Posterior cingulate gyrus (tissue), 11 donors: ENCODE measurements at places on chromosomes 3 and 15.

DNA sequence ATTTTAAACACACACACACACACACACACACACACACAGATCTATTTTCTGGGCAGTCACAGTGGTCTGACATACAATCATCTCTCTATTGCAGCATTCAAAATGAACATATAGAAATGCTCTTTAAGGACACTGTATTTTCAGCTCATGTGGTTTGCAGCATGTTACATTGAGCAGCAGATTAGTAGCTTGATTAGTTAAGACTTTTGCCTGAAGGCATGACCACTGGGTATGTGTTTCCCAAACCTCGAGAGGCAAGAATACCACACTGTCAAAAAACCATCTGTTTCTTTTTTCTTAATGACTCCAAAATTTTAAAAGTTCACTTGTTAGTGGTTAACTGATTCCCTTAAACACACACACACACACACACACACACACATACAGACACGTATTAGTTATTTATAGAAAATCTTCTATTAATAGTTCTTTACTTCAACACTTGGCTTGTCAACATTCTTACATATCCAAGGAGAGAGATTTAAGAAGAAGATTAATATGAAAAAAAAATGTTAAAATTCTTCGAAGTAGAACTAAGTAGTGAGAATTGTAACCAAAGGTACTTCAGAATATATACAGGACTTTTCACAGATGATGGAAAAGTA is 518.2 kb downstream of the CADM2 start:
- DNase-seq = no peak

DNA sequence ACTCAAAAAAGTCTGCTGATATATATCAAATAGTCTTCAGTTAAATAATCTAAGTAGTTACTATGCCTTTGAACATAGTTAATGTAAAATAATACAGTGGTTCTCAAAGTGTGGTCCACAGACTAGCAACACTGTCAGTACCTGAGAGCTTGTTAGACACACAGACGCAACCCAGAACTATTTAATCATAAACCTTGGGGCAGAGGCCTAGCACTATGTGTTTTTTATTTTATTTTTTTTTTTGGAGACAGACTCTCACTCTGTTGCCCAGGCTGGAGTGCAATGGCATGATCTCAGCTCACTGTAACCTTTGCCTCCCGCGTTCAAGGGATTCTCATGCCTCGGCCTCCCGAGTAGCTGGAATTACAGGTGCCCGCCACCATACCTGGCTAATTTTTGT is 34.7 kb downstream of the GRAMD1C start:
- DNase-seq = no peak

- no peak for DNase-seq
Measured at GRCh38 chr3:47018269-47018611, 38.8 kb downstream of the NBEAL2 start.

DNA sequence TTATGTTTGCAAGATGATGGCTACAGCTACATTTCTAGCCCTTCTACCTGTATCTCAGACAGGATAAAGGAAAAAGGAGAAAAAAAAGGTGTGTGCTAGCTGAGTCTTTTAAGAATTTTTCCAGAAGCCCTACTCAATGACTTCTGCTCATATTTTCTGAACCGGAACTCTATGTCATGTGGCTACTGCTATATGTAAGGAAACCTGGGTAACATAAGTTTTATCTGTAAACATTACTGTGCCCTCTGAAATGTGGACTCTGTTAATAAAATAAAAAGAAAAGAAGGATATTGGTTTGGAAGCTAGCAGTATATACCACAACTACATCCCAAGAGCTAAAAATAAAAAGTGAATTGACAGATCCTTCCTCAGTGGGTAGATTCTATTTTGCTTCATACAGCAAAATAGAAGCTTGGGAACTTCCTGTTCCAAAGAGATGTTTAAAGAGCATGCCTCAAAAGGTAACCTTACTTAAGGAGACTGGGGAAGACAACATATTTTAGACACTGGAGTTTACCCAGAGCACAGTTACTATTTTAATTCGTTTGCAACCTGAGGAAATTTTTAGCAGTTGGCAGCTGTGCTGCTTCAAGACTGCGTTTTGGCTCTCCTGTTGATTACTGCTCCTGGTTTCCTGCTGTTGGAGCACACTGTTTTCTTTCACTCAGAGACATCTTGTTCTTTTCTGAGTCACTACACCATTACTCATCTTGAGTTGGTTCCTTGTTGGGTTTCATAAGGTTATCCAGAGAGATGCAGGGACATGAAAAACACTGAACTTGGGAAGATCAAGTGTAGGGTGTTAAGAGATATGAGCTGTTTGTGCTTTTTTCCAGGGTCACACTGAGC is 280.7 kb downstream of the NFKBIZ start:
- peak; percentile 13 for DNase-seq

DNA sequence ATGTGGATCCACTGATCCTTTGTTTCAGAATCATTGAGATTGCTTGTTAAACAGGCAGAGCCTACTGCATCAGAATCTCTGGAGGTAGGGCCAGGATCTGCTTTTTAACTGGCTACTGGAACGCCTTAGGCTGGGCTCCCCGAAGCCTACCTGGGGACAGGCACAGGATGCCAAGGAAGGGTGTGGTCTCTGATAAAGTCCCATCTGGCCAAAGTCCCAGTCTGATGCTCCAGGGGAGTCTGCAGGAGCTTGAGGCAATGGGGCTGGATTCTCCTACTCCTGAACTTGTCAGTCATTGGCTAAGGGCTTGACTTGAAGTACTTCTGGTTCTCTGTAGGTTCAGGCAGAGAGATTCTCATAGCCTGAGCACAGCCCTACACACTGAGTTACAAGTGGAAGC is 22.4 kb upstream of the CCK start:
- no peak for DNase-seq

- no peak for DNase-seq
Measured at GRCh38 chr15:71747128-71748083, 62.9 kb upstream of the NR2E3 start.

DNA sequence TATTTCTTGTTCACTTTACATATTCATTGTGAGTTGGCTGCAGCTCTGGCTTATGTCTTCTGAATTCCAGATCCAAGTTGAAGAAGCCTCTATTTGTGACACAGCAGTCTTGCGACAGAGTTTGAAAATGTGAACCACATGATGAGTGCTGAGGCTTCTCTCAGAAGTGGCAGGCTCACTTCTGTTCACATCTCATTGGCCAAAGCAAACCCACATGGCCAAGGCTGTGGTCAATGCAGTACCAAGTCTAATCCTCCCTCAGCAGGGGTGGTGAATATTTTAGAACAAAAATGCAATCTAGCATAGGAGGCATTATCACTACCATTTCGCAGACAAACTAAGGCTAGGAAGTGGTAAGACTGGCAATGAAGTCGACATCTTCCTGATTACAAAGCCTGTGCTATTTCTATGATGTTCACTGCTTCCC is 45.2 kb downstream of the CDCP1 start:
- DNase-seq = no peak

GRCh38 chr3:15795651-15796308 is 2.0 kb downstream of the ANKRD28 start:
- no peak for DNase-seq

- peak; percentile 77 for DNase-seq
Measured at GRCh38 chr15:80480909-80481308, 76.7 kb downstream of the ARNT2 start.

DNA sequence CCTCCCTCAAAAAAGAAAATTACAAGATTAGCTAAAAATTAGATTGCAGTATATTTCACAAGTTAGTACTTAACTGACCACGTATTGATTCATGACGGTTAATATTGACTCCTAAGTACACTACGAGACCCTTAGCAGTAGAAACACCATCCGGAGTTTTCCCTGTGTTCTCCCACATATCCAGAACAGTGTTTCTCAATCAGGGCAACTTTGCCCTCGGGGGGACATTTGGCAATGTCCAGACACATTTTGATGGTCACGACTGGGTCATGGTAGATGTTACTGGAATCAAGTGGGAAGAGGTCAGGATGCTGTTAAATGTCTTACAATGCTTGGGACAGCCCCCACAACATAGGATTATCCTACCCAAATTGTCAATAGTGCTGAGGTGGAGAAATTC is 40.7 kb upstream of the LIPC start:
- DNase-seq = no peak

GRCh38 chr3:71672340-71672739 is 52.9 kb downstream of the EIF4E3 start:
- no peak for DNase-seq

DNA sequence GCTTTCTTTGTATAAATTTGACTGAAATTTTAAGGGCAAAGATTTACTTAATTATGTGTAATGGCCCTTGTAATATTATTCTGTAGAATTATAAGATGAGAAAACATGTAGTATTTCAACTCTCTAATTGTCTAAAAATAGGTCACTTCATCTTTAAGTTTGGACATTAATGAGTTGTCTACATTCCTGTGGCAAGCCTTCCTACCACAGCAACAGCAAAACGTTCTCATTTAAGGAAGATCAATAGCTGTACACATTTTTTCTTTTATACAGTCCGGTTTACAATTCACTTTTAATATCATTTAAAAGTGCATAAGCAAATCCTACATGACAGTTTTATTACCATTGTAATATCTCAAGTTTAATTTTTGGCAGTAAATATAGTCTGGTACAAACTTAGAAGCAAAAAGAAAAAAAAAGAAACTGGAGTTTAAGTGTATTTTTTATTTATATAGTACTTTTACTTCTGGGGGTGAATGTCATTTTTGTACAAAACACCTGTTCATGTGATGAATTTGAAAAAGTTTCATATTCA is 501.8 kb downstream of the ZPLD1 start:
- DNase-seq = no peak

DNA sequence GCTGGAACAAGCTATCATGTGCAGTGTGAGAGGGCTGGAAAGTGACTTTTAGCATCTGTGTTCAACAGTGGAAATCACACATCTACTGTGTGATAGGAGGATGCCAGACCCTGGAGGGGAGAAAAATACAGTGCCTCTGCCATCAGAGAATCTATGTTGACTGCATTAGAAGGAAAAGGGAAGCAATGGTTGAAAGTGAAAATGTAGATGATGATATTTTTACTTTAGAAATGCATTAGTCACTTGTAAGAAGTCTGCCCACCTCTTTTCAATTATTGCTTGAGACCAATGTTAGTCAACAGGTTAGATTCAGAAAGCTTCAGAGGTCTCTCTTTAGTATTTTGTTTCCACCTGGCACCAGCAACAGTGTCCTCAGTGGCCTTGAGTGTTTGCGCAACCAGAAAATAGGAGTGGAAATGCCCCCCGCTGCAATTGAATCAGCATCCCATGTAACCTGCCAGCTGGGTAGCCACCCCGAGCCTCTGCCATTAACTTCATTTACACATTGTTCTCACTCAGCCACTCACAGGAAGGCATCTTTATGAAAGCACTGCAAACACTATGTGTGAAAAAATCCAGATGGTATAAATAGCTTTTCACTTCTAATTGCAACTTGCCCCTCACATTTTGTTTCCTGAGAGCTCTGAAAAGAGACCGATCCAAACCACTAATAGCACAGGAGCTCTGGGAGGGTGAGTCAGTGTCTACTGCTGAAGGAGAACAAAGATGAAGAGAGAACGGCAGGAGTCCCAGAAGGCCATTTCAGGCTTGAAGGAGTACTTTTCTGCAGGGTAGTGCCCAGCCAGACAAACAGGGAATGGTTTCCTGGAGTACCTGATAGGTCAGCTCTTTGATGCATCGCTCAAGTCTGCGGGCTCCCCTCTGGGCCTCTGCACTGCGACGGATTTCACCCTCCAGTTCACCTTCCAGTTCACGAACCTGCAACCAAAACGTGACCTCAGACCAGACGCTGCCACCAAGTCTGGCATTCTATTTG is 92.1 kb downstream of the HHLA2 start:
- DNase-seq = no peak

GRCh38 chr15:88019656-88020055 is 236.9 kb downstream of the NTRK3 start:
- no peak for DNase-seq

GRCh38 chr3:155960060-155960459 is 89.6 kb downstream of the GMPS start:
- DNase-seq = no peak

DNA sequence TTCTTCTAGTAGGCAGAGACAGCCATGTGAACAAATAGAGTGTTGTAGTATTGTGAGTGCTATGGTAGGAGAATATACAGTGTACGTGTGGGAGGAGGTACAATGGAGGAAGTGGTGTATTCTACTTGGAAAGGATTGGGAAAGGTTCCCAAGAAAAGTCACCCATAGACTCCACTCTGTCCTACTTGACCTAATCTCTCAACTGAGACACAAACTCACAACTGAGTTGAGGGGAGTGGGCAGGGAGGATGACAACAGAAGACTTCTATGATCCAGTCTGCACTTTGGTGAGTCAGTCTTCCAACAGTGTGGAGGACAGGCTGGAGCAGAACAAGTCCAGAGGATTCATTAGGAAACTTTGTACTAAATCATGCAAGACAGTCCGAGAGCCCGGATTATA is 28.8 kb upstream of the AQP9 start:
- no peak for DNase-seq

DNA sequence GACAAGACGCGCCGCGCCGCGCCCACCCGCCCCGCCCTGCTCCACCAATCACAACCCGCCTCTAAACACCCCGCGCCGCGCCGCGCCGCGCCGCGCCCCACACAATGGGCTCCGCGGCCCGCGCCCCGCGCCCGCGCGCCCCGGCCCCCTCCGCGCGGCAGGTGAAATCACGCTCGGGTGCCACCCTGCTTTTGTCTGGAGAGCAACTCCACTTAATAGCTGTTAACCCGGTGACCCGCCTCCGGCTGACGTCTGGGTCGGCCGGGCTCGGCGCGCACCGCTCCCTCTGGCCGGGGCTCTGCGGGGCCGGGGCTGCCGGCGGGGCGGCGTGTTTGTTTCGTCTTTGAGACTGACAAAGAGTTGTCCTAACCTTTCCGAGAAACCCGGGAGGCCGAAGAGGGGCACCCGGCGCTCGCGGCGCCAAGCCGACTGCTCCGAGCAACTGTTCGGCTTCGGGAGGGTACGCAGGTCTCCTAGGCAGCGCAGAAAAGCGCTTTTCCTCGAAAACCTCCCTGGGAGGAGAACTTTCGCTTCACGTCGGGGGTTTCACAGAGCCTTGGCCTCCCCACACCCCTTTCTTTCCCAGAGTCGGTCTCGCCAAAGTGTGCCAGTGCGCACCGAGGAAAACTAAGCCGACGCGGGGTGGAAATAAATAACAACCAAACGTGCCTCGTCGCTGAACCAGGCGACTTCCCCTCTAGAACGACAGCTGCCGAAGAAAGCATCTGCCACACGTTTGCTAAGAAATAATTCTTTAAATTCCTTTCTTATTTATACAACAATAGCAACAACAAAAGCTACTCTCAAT is 518.4 kb downstream of the FOXP1 start:
- peak; percentile 46 for DNase-seq

DNA sequence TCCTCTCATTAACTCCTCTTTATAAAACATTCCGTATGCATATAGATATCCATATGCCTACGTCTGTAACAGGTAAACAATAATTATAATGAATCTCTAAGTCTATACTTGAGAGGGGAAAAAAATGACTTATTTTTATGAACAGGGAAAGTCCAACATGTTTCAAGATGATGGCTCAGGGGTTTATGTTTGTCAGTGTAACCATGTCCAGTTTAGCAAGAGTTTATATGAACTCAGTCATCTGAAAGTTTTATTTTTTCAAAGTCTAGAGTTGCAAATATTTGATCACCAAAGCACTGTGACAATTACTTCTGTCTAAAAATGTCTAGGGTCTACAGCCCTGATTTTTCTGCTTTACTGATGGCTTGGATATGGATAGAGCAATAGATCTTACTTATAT is 559.4 kb upstream of the KCNMB2 start:
- no peak for DNase-seq
